ENCODE measurements at places on chromosomes 5 and 9. TPM values are rescaled to one million over a fixed set of nuclear protein-coding genes. Genes with fewer than 3 reads are reported as not detected.

- H3K4me3 ChIP-seq = no peak overlapping the region
- no peak for DNase-seq
- no peaks in the 10 kb centered on the region for H3K36me3 ChIP-seq
- H3K27me3 ChIP-seq = no peaks in the 10 kb centered on the region
Observed at GRCh38 chr5:72494623-72495124, 12.5 kb downstream of the ZNF366 start.

Gene SLC6A19
- total RNA-seq = 2.5 TPM

Gene TTC33
- total RNA-seq = 67.3 TPM

GRCh38 chr5:61734966-61735365, 402.9 kb downstream of the ZSWIM6 start:
- no peaks in the 10 kb centered on the region for H3K36me3 ChIP-seq
- H3K4me1 ChIP-seq = no peaks in the 10 kb centered on the region
- H3K4me3 ChIP-seq = no peak overlapping the region
- no peaks in the 10 kb centered on the region for H3K27me3 ChIP-seq

GRCh38 chr5:94775088-94775487, 156.6 kb downstream of the SLF1 start:
- H3K36me3 ChIP-seq = no peaks in the 10 kb centered on the region
- H3K27ac ChIP-seq = no peak overlapping the region
- H3K4me1 ChIP-seq = no peaks in the 10 kb centered on the region
- no peak overlapping the region for H3K4me3 ChIP-seq
- no peak for DNase-seq

Gene PRLR
- 11.1 TPM for total RNA-seq

DNA sequence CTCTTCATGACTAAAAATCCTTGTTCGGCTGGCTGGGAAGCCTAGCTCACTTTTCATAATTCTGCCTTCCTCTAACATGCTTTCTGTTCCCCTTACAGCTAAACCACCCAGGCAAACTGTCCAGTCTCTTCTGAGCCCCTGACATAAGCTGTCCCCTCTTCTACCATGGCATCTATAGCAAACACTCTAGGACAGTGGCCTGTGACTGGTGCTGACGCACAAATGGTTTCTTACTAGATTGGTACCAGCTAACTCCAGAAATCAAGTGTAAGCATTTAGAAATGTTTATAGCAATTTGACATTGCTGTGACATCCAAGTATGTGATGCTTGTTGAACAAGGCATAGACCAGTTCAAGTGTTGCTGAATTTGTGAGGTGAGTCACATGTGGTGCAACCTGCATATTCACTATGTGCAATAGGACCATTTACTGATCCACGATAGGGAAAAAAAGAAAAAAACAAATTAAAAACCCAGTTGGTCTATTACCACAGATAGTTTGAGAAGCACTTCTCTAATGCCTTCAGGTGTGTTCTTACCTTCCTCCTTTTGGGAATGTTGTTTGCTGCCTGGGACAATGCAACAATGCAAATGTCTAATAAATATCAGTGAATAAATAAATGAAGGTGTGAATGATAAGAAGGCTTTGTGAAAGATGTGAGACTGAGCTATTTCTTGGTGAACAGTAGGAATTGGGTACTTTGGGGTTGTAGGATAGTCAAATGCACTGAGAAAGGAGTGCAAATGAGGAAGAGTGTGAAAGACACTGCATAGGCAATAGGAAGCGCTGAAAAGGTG, 22.4 kb downstream of the ELOVL7 start:
- H3K36me3 ChIP-seq = no peaks in the 10 kb centered on the region
- H3K4me3 ChIP-seq = no peak overlapping the region
- no peak for DNase-seq

Gene SEMA4D
- 18.7 TPM for total RNA-seq

DNA sequence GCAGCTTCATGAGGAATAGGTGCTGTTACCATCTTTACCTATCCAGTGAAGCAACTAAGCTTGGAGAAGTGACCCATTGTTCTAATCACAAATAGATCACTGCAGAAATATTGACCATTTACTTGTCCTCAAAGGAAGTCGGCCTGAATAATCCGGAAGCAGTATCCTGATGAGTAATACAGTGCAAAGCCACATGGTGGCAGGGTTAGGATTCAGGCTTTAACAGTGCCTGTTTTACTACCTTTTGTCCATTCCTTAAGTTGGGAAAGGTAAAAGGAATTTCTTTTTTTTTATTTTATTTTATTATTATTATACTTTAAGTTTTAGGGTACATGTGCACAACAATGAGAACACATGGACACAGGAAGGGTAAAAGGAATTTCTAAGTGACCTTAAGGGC, 336.3 kb downstream of the KDM4C start:
- no peaks in the 10 kb centered on the region for H3K27me3 ChIP-seq
- no peak overlapping the region for H3K4me3 ChIP-seq
- H3K27ac ChIP-seq = no peak overlapping the region
- no peak for DNase-seq

Gene LCN10
- total RNA-seq = 0.96 TPM

Gene HRH2
- total RNA-seq = 0.20 TPM

Gene DNAH5
- 0.79 TPM for total RNA-seq

Gene CKS2
- 14.5 TPM for total RNA-seq
